ENCODE measurements at places on chromosomes 1 and 21.
A peak's percentile ranks its signal among the peaks of the same experiment; 100 is the strongest.

- no peak for DNase-seq
Observed at GRCh38 chr1:90716243-90716551, 905 bp downstream of the BARHL2 start.

- DNase-seq, result no peak
Observed at GRCh38 chr21:40839521-40839920, 7.4 kb downstream of the DSCAM start.

- no peak for DNase-seq
Observed at GRCh38 chr21:34639250-34639649, 24.3 kb upstream of the RCAN1 start.

GRCh38 chr1:151807766-151808165 is 2.5 kb upstream of the LINGO4 start:
- DNase-seq, result no peak

GRCh38 chr1:72432645-72433267 is 150.4 kb upstream of the NEGR1 start:
- DNase-seq, result no peak

GRCh38 chr1:246302711-246303317 is 204.3 kb downstream of the SMYD3 start:
- peak; percentile 32 for DNase-seq

GRCh38 chr21:16908077-16908476 is 604.8 kb upstream of the CXADR start:
- DNase-seq, result peak; percentile 29

- peak; percentile 93 for DNase-seq
Observed at GRCh38 chr1:164786980-164787833, 228.2 kb downstream of the PBX1 start.

GRCh38 chr1:228151180-228151925 is 1.6 kb downstream of the GJC2 start:
- DNase-seq, result no peak

DNA sequence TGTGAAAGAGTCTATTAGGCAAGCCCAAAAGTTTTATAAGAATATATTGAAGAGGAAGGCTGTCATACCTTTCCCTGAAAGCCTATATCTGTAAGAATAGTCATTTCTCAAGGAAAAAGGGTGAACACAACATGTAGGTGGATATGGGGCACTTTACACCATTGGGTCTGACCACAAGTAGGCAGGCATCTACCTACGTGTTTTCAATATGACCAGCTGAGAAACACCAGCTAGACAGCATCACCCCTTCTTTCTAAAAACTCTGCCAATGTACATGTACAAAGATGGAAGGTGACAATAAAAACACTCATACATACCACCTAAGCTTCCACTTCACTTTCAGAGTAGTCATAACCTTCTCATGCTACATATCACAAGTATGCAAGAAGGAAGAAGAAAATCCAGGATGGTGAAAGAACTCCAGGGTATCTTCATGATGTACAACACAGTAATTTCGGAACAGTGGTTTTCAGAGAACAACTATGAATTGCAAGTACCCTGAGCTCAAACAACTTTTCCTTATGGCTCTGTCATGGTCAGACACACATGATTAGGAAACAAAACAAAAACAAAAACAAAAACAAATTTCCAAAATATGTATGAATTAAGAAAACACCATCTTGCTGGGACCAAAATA is 98.5 kb upstream of the ADGRL2 start:
- DNase-seq, result no peak

DNA sequence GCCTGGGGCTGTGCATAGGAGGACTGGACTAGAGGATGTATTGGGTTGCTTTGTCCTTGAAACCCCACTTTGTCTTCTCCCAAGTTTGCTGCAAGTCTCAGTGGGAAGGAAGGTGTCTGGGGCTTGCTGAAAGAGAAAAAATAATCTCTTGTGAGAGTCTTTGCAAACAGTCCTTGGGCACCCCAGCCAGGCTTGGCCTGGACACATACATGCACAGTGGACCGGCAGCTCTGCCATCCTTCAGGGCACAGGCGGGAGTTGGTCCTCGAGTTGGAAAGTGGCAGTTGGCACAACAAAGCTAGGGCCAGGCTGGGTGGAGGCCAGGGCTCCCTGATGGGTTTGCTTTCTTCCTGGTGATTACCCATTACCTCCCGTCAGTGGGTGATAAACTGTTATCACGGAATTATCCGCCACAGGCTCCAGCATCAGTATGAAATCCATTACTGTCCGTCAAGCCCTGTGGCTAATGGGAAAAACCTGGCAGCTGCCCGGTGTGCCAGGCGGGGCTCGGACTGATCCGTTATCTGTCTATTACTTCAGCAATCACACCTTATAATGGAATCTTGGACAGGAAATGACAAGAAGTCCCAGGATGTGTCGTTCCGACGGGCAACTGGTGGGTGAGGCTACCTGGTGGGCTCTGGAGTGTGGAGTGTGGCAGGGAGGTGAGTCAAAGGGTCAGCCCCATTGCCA is 265.7 kb downstream of the GRIK3 start:
- DNase-seq, result no peak

DNA sequence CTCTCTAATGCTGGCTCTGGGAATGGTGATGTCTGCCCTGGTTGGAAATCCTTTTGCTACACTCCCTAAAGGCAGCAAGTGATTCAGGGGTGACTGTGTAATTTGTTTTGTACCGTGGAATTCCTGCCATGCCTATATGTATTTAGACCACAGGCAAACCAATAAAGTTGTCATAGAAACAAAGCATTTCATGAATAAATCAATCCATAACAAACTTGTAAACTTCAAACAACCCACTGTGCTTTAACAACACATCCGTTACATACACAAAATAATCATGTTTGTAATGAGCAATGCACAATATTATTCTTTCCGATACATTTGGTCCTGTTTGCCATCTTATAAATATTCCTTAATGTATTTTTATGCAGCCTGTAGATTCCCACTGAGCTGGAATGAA is 330.3 kb upstream of the SNX7 start:
- DNase-seq, result peak; percentile 96

GRCh38 chr1:119435052-119435451 is 20.1 kb downstream of the HSD3B2 start:
- peak; percentile 78 for DNase-seq

- no peak for DNase-seq
Observed at GRCh38 chr1:240618946-240619345, 7.0 kb upstream of the GREM2 start.

- no peak for DNase-seq
Observed at GRCh38 chr1:118334506-118334905, 149.5 kb upstream of the SPAG17 start.

DNA sequence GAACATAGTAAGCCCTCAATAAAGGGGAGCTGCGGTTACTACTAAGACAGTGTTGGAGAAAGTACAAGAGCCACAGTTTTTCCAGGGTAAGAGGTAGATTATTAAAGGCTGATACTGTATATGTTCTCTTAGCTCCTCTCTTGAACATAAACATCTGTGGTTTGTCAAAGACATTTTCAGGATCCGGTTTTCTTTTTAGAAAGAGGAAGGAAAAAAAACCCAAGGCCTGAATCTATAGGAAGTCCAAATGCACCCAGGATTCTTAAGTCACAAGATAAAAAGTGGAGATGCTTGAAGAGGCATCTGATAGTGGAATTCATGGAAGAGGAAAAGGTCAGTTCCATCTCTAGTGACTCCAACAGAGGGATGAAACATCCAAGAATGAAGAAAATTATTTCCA is 24.6 kb upstream of the SLC45A3 start:
- DNase-seq, result no peak

DNA sequence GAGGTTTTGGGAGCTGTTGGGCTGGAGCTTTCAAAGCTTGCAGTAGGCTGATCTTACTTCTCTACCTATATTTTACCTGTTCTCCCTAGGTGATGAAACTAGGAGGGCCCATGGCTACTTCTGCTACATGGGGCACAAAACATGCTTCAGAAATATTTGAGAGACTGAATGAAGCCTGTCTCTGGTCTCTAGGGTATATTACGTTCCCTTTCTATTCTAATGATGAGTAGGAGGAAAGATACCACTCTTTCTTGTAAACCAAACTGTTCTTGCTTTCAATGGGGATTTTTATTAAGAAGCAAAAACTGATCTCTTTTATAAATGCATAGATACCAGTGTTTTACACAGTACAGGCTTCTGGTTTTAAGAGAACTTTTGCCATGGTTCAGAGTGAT is 103.1 kb downstream of the GALNT2 start:
- DNase-seq, result no peak

GRCh38 chr1:110135246-110135645 is 15.0 kb upstream of the SLC6A17 start:
- DNase-seq, result no peak

- peak; percentile 3 for DNase-seq
Observed at GRCh38 chr1:184158896-184159681, 107.6 kb downstream of the TSEN15 start.

- DNase-seq, result no peak
Observed at GRCh38 chr1:28506907-28507246, 1.0 kb downstream of the RCC1 start.

- DNase-seq, result no peak
Observed at GRCh38 chr1:214009423-214010196, 21.8 kb downstream of the PROX1 start.

- peak; percentile 67 for DNase-seq
Observed at GRCh38 chr1:201468501-201468843, 516 bp downstream of the PHLDA3 start.

DNA sequence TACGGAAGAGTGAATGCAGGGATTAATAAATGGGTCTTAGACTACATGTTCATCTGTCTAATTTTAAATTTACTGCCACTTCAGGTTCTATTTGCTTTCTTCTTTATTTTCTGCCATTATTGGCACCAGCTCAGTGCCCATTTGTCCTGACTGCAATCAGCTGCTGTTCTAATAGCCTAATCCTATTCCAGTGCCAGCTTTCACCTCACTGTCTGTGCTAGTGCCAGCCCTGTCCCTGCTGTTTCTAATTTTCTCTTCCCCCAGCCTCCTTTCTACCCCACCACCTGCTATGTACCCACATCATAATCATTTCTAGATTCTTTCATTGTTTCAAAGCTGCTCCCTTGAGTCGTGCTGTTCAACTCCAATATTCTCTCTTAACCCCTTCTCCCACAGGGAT is 86.4 kb downstream of the KCNK1 start:
- DNase-seq, result no peak

DNA sequence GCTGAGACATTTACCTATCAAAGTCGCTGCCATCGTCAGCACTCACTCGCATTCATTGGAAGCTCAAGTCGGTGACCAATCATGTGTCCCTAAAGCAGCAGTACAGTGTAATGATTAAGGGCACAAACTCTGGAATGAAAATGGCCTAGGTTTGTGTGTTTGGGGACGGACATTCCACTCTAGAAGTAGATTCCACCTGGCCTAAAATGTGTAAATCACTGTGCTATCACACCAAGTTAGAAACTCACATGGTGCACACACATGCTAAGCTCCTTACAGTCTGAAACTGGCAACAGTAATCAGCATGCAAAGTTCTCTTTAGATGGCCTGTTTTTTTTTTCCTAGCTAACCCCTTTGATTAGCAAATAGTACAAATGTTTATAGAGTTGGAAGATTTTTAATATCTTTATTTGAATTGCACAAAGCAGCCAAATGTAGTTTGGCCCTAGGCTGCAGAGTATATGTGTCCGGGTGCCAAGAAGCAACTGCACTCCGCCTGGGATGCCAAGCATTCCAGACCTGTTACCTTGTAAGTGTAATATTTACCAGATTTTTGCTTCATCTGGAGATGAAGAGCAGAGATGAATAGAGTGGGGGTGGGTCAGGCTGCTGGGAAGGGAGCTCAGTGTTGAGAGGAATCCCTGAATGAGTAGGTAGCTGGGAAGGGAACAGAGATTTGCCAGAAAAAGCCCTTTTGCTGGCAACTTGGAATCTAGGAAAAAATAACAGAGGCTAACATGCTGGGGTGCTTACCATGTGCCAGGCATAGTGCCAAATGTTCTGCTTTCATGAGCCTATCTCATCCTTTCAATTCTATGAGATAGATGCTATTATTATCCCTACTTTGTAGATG is 35.2 kb downstream of the TGFB2 start:
- DNase-seq, result peak; percentile 100

DNA sequence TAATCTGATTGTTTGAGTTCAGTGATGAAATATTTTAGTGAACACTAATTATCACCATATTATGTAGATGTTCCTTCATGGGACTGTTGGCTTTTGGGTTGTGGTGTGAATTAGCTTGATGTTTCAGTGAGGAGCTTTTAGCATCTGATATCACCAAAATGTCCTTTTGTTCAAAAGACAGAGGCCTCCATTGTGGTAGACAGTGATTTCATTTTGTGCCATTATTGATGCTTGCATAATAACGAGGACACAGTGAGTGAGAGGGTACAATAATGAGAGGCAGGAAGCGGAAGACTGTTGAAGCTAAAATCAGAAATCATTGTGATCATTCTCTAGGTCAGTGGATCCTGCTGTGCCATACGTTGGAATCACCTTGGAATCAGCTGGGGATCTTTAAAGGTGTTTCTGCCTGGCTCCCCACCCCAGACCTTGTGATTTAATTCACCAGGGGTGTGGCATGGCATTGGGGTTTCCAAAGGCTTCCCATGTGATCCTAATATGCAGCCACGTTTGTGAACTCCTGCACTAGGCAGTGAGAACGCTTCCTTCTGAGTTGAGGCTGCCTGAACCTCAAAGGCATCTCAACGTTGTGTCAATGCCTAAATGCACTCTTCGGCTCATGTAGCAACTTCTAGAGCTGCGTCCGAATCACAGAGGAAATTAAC is 82.1 kb upstream of the KIF1B start:
- DNase-seq, result no peak

- DNase-seq, result no peak
Observed at GRCh38 chr21:46114963-46115362, 17.1 kb downstream of the COL6A2 start.

GRCh38 chr1:178533121-178533946 is 20.4 kb downstream of the TEX35 start:
- no peak for DNase-seq

DNA sequence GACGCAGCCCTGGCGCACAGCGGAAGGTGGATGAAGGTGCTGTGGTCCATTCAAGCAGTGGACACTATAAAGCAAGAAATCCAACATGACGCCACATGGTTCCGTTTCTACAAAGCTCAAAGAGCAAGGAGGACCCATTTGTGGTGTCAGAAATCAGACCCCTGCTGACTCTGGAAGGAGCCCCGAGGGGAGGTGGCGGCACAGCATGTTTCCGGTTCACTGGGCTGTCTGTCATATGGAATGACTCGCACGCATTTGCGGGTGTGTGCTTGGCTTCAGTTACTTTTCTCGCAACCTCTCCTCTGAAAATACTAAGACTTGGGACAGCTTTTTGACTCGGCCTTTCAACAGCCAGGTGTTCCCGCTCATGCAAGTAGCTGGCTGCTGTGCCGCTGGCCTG is 29.1 kb upstream of the LRRC47 start:
- no peak for DNase-seq
